ENCODE measurements at places on chromosomes 2 and 18.
A peak's percentile ranks its signal among the peaks of the same experiment; 100 is the strongest.

- no peak overlapping the region for H3K27ac ChIP-seq
- H3K4me3 ChIP-seq = no peak overlapping the region
- no peaks in the 10 kb centered on the region for H3K36me3 ChIP-seq
- H3K4me1 ChIP-seq = no peaks in the 10 kb centered on the region
- DNase-seq = no peak
Measured at GRCh38 chr18:68033466-68033865, 516.9 kb upstream of the DSEL start.

- H3K27me3 ChIP-seq = peaks cover 16% of the 10 kb centered on the region
- peaks cover 5% of the 10 kb centered on the region for H3K4me1 ChIP-seq
- peak overlapping the region; percentile 76 for H3K4me3 ChIP-seq
- peak; percentile 63 for DNase-seq
- no peaks in the 10 kb centered on the region for H3K36me3 ChIP-seq
Measured at GRCh38 chr18:25349131-25349925, 2.6 kb downstream of the ZNF521 start.

- no peak overlapping the region for H3K4me3 ChIP-seq
- DNase-seq = peak; percentile 63
- H3K4me1 ChIP-seq = no peaks in the 10 kb centered on the region
Measured at GRCh38 chr2:239199041-239199768, 201.6 kb downstream of the HDAC4 start.

- H3K36me3 ChIP-seq = no peaks in the 10 kb centered on the region
- H3K4me1 ChIP-seq = no peaks in the 10 kb centered on the region
- H3K27ac ChIP-seq = peak overlapping the region; percentile 4
- H3K4me3 ChIP-seq = no peak overlapping the region
- H3K27me3 ChIP-seq = no peaks in the 10 kb centered on the region
Measured at GRCh38 chr2:160910681-160911080, 249.5 kb upstream of the TANK start.

DNA sequence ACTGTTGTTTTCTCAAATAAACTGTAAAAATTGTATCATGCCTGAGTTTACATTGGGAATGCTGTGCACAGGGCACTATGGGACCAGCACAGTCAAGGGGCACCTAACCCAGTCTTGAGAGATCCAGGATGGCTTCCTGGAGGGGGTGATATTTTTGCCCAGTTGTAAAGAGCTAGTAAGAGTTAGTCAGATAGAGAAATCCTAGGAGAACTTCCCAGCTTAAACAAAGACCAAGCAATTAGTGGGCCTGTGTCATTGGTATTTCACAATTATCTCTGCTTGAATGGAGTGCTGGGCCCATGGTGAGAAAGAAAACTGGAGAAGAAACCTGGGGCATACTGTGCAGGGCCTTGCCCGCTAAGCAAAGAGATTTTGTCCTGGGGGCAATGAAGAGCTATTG, 12.2 kb downstream of the XDH start:
- H3K27ac ChIP-seq = no peak overlapping the region
- no peak overlapping the region for H3K4me3 ChIP-seq
- no peaks in the 10 kb centered on the region for H3K27me3 ChIP-seq
- DNase-seq = no peak
- no peaks in the 10 kb centered on the region for H3K36me3 ChIP-seq

DNA sequence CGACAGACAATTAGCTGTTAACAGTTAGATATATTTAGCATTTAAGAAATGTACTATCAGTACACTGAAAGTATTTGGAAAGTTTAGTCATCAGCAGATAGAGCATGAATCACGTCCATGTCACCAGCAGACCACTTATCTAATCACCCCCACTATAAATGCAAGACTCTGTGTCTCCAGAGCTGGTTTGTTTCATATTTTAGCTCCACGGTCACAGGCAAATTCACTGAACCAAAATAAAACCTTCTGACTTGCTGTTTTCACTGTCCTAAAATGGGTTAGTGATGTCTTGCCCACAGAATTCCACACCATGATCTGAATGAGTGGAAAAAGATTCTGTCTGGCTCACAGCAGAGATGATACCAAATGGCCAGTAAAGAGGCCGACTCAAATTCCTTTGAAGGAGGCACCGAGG, 64.9 kb downstream of the CDH2 start:
- H3K27ac ChIP-seq = no peak overlapping the region
- H3K36me3 ChIP-seq = no peaks in the 10 kb centered on the region
- no peak overlapping the region for H3K4me3 ChIP-seq
- no peaks in the 10 kb centered on the region for H3K27me3 ChIP-seq
- DNase-seq = no peak
